ENCODE measurements at places on chromosomes 16 and 17.
A peak's percentile ranks its signal among the peaks of the same experiment; 100 is the strongest.

DNA sequence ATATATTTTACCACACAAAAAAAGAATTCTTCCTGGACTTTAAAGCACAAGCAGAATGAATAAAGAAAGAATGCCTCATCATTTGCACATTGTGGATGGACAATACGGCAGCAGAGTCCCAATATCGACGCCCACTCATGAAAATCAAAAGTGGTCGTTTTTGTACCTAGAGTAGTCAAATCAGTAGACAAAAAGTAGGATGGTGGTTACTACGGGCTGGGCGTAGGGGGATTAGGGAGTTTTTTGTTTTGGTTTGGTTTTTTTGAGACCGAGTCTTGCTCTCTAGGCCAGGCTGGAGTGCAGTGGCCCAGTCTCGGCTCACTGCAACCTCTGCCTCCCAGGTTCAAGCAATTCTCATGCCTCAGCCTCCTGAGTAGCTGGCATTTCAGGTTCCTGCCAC is 8.6 kb upstream of the CENPV start:
- H3K4me3 ChIP-seq, result no peak overlapping the region
- H3K4me1 ChIP-seq, result no peaks in the 10 kb centered on the region
- no peak for DNase-seq
- H3K27me3 ChIP-seq, result peaks cover 6% of the 10 kb centered on the region
- no peaks in the 10 kb centered on the region for H3K36me3 ChIP-seq
- H3K27ac ChIP-seq, result no peak overlapping the region

GRCh38 chr17:39026980-39027451 is 59.8 kb upstream of the FBXO47 start:
- no peak overlapping the region for H3K27ac ChIP-seq
- H3K36me3 ChIP-seq, result no peaks in the 10 kb centered on the region
- H3K4me1 ChIP-seq, result peaks cover 8% of the 10 kb centered on the region
- H3K4me3 ChIP-seq, result peak overlapping the region; percentile 77
- no peak for DNase-seq

GRCh38 chr16:75065149-75065505 is 51.5 kb downstream of the LDHD start:
- H3K27ac ChIP-seq, result no peak overlapping the region
- H3K36me3 ChIP-seq, result no peaks in the 10 kb centered on the region
- H3K4me3 ChIP-seq, result no peak overlapping the region

- H3K27ac ChIP-seq, result no peak overlapping the region
- H3K4me1 ChIP-seq, result peaks cover 37% of the 10 kb centered on the region
- no peak overlapping the region for H3K4me3 ChIP-seq
- peaks cover 5% of the 10 kb centered on the region for H3K27me3 ChIP-seq
- no peak for DNase-seq
Measured at GRCh38 chr16:29858974-29859373, 4.1 kb downstream of the CDIPT start.

DNA sequence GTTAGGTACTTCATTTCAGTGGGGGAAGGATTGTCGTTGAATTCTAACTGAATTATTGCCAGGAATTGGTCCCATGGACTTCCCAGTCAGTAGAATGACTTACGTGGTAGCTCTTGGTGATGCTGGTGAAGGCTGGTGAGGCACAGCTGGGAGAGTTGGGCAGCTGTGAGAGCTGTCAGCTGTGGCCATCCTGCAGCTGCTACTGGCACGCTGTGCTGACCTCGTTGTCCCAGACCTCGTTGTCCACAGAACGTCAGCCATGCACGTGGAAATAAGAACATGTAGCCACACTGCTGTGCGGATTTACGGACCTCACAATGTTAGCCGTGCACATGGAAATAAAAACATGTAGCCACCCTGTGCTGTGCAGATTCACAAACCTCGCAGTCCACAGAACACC is 102.3 kb downstream of the NPIPB11 start:
- H3K27ac ChIP-seq, result no peak overlapping the region
- H3K4me3 ChIP-seq, result no peak overlapping the region

GRCh38 chr17:79533116-79533515 is 77.7 kb downstream of the RBFOX3 start:
- no peaks in the 10 kb centered on the region for H3K36me3 ChIP-seq
- peaks cover 4% of the 10 kb centered on the region for H3K27me3 ChIP-seq
- H3K27ac ChIP-seq, result no peak overlapping the region
- H3K4me3 ChIP-seq, result no peak overlapping the region

DNA sequence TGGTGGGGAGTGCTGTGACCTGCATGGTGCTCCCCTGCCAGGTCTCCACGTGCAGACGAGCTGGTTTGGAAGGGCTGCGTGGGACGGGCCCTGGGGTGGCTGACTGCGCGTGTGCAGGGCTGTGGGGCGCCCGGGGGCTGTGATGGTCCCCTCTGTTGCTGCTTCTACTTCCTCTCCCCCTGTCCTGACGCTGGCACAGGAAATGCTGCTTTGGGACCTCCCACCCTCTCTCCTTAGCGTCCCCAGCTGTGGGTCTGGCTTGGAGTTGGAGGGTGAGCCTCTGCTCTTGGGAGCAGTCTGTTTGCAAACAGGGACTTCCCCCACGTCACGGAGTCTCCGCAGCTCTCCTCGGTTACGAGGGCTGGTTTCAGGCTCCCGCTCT is 35.2 kb downstream of the TSC2 start:
- no peak overlapping the region for H3K4me3 ChIP-seq
- peak overlapping the region; percentile 23 for H3K27ac ChIP-seq
- no peaks in the 10 kb centered on the region for H3K36me3 ChIP-seq
- no peak for DNase-seq
